ENCODE measurements at places on chromosomes 7 and 10.
A peak's percentile ranks its signal among the peaks of the same experiment; 100 is the strongest.

DNA sequence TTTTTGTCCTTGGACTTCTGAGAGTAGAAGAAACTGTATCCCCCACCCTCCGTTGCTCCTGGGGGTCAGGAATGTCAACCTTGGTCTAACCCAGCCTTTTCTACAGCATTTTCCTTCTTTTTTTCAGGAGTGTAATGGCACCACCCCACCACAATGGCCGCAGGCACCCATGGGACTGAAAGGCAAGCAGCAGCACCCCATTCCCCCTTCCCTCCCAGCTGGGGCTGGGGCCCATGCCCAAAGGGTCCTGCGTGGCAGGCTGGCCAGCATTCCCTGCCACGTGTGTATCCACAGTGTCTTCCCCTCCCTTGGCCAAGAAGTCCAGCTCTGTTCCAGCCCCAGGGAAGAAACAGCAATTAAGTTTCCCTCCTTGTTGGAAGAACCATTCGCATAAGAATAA is 106.9 kb downstream of the ZPBP start:
- no peak for DNase-seq

GRCh38 chr10:52649511-52649910 is 123.1 kb downstream of the MBL2 start:
- no peak for DNase-seq

- DNase-seq, result no peak
Measured at GRCh38 chr10:24231200-24231599, 22.3 kb downstream of the KIAA1217 start.

- no peak for DNase-seq
Measured at GRCh38 chr10:27446091-27446918, 57.8 kb upstream of the RAB18 start.

DNA sequence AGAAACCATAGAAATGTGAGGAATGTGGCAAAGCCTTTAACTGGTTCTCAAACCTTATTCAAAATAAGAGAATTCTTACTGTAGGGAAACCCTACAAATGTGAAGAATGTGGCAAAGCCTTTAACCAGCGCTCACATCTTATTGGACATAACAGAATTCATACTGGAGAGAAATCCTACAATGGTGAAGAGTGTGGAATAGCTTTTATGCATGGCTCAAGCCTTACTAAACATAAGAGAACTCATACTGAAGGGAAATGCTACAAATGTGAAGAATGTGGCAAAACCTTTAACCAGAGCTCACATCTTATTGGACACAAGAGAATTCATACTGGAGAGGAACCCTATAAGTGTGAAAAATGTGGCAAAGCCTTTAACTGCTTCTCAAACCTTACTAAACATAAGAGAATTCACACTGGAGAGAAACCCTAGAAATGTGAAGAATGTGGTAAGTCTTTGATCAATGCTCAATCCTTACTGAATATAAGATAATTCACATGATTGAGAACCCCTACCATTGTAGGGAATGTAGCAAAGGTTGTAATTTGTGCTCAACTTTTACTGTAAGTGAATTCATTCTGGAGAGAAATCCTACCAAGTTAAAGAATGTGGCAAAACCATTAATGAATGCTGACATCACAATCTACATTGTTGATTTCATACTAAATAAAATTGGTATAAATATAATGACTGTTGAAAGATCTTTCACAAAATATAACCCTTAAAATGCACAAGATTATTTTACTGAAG is 142.5 kb upstream of the ZNF479 start:
- DNase-seq, result no peak

DNA sequence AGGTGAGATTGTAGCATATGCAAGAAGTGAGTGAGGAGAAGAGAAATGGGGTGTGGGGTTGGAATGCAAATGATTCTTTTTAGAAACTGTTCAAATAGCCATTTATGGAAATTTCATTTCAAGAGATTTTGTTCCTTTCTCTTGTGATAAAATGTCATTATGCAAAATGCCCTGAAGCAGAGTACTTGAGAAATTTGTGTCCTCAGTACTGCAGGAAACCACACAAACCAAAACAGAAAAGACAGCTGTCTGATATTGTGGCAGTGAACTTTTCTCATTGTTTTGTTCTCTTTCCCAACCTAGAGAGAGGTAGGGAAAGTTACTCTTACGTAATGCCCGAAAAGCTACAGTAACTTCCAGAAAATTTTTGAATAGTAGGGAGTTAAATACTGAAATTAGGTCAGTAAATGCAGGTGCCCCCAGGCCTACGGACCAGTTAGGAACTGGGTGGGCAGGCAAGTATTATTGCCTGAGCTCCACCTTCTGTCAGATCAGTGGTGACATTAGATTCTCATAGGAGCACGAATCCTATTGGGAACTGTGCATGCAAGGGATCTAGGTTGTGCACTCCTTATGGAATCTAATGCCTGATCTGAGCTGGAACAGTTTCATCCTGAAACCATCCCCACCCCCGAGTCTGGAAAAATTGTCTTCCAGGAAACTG is 34.0 kb downstream of the DLD start:
- DNase-seq, result no peak

DNA sequence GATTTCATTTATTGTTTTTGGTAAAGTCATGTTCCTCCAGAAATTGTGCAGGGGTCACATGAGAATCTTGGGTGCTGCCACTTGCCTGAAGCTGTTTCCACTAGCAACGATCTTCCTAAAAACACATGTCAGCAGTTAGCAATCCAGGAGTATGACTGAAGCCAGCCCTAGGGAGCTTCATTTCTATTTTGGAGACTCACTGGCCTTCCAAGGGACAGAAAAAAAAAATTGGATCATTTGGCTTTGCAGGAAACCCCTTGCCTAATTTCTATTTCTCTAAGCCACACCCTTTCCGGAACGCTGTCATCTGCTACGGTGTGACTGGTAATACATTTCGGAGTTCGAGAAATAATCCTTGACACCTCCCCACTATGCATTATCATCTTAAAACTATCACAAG is 204.7 kb downstream of the TAX1BP1 start:
- DNase-seq, result no peak

GRCh38 chr7:40761762-40762560 is 627.2 kb downstream of the SUGCT start:
- DNase-seq, result no peak

- no peak for DNase-seq
Measured at GRCh38 chr10:7185367-7185690, 225.5 kb downstream of the SFMBT2 start.

GRCh38 chr10:62426086-62426485 is 51.9 kb downstream of the ZNF365 start:
- DNase-seq, result peak; percentile 67

DNA sequence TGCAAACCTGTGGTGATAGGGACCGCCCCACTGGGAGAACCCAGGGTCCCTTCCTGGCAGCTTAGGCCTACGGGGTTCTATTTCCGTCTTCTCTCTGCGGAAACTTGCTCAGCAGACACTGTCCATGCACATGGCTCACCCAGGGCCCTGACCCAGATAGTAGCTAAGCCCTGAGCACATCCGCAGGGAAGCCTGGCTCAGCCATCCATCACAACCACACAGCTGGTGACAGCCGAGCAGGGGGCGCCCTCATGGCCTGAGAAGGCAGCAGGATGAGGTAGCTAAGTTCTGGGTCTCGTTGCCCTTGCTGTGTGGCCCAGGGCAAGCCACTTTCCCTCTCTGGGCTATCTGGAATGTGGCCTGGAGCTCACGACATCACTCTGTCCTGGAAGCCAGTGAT is 23.3 kb downstream of the NPTX2 start:
- no peak for DNase-seq

DNA sequence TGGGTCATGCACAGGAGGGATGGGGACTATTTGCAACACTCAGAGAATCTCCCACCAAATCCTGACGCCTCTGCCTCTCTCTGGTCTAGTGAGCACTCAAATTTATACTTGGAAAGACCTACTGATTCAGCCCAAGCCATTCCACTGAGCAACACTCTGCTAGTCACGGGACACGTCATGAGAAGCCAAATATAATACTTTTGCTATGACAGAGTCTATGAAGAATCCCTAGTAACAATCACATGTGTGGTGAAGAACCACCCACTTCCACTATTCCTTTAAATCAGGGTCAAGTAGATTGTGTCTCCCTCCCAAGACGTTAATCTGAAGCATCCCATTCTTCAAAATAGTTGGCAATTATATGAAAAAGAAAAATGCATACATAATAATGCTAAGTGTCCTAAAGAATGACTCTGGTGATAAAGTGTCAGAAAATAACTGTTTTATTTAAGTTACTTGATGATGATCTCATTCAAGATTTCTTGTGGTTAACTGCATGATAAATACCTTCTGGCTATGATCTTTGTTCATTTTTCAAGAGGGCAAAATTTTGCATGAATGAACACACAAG is 28.5 kb downstream of the CHCHD3 start:
- DNase-seq, result no peak

DNA sequence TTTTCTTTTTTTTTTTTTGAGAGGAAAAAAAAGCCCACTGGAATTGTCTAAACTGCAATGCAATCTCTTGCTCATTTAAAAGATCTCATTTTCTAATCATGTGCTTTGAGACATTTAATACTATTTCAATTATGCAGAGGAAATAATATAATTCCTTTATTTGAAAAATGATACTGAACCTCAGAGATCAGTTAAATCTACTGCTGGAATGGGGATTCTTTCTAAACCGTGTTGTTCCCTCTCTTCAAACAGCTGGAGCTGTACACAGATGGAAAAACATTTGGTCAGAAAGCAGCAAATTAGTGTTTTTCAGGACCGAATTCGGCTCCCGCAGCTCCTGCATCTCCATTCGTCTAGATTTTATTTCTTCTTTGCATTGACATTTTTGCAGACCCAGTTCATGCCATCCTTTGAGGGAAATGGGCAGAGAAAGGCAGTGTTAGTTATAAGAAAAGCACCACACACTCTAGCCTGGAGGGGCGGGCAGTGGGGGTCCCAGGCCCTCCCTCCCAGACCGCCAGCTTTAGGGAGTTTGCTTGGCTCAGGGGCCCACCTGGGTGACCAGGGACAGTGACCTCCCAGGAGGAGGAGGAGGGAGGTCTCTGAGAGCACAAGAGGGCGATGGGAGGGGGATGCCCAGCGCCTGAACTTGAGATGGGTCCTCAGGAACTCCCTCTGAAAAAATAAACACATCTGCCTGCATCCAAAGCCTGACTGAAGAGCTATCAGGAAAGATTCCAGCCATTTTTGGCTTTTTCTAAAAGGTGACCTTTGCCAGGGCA is 32.4 kb downstream of the TRIM8 start:
- no peak for DNase-seq

DNA sequence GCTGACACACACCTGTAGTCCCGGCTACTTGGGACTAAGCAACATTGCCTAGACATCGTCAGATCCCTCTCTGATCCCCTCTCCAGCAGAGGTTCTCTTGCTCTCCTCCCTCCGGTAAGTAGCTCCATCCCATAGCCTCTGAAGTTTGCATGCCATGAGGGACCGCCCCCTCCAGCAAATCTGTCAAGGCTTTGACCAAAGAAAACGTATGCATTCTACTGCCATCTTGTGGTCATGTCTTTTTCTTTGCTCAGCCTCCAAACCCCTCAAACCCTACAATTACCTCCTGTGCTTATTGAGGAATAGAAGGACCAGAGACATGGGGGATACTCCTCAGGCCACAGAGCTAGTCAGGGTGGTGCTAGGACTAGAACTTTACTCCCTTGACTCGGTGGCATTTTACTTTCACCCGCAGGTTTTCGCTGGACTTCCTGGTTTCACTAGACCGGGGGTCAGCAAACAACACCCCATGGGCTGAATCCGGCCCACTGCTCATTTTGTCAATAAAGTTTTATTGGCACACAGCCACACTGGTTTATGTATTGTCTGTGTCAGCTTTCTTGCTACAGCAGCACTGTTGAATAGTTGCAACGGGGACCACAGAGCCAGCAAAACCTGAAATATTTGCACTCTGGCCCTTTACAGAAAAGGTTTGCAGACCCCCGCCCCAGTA is 202.6 kb upstream of the FOXK1 start:
- peak; percentile 47 for DNase-seq

DNA sequence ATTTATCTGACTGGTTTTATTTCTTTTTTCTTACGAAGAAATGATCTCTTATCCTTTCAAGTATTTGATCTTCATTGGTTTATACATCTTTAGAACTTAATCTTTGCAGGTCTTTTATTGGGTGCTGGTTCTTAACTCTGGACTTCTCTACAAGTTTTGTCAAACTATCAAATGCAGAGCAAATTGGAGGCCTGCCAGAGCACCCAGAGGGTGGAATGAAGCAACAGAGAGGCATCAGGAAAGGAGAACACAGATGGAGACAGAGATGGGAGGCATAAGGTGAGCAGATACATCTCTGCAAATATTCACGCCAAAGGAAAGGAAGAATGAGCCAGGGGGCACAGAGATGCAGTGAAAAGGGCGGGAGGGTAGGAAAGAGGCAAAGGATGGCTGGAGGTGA is 130.3 kb downstream of the PKD1L1 start:
- no peak for DNase-seq

DNA sequence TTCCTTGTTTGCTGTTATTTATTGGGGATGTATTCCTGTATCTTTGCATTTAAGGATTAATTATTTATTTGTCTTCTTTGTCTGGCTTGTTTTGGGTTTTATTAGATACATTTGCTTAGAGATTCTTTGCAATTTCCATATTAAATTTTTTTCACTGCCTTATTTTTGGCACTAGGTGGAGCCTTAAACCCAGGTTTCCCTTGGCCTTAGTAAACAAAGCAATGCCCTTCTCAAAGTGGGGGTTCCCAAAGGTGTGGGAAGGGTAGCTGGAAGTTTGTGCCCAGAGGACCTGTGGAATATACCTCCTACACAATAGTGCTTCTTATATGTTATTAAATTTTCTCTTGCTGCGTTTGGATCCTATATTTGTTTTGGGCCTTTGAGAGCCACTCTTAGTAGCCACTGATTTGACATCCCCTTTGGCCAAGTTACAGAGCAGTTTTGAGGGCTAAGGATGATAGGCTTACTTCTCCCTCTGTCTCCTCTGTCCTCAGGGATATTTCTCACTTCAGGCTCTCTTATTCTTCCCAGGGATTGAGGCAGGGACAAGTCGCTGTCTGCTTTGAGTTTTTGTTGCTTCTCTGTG is 162.3 kb downstream of the ITGB1 start:
- no peak for DNase-seq

- no peak for DNase-seq
Measured at GRCh38 chr7:13532028-13532753, 457.3 kb downstream of the ETV1 start.

DNA sequence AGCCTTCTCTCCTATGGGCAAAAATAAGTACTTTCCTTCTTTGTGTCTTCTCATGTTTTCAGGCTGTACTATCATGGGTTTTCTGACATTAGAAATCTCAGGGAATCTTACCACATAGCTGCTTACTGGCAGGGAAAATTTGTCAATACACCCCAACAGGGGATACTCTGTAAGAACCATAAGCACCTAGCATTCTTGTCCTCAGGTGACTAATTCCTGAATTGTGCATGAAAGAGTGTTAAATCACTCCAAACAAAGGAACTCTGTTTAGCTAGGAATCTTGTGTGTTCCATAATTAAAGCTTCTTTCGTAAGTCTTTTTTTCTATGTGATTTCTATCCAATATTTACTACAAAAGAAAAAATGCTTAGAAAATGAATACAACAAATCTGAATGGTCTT is 206.7 kb upstream of the POT1 start:
- no peak for DNase-seq
